ENCODE measurements at places on chromosomes 5 and 9.

- no peak for DNase-seq
Measured at GRCh38 chr9:97556036-97556720, 54.7 kb downstream of the TMOD1 start.

DNA sequence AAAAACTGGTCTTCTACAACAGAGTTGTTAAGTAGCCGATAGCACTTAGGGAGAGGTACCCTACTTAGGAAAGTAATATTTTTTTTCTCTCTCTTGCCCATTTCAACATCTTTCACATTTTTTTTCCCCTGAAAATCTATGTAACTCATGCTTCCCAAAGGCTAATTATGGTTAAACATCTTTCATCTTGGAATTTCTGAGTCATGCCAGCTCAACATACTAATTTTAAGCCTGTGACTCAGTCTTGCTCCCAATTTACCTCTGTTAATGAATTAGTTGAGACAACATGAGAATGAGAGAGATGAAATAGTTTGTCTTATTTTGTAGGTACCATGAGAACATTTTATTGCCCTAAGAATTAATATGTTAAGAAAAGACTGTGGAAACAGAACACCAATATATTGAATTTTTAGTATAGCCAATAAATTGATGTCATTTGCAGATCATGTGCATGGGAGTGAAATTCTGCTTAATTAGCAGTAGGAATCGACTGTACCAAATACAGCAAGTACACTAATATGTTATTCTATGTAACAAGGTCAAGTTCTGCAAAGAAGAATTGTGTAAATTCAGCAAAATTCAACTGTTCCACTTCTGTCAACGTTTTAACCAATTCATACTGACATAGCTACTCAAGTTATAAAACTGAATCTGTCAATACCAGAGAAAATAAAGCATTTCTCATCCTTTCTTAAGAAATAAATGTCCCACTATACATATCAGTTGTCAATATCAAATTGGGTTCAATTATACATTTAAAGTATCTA lies 550.0 kb downstream of the PTPRD start:
- no peak for DNase-seq

GRCh38 chr9:17789316-17789715 lies 210.4 kb downstream of the SH3GL2 start:
- DNase-seq: no peak

GRCh38 chr5:116358911-116359418 lies 215.7 kb downstream of the SEMA6A start:
- no peak for DNase-seq

- DNase-seq: no peak
Measured at GRCh38 chr9:2674141-2674824, 43.0 kb upstream of the KCNV2 start.

- no peak for DNase-seq
Measured at GRCh38 chr9:95585824-95586223, 69.1 kb upstream of the PTCH1 start.

DNA sequence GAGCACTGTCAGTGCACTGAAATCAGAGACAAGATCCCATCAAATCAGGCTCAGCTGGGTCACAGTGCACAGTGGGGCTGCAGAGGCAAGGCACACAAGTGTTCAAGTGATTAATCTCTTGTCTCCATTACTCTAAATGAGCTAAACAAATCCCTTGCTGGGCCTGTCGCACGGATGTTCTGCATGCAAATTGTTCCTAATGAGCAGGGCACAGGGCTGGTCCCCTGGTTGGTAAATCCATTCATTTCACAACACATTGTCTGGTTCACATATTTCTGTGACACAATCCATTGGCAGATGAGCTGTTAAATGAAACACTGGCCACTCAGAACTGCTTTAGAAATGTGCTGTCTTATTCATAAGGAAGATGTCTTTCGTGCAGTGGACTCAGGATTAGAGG lies 167.9 kb upstream of the BRINP1 start:
- no peak for DNase-seq

Measured in CD4-positive, alpha-beta T cell treated with Interleukin-6 at 100 ng/mL for 8 hours (primary cell).